ENCODE measurements at places on chromosomes 6 and 20. TPM values are rescaled to one million over a fixed set of nuclear protein-coding genes. Genes with fewer than 3 reads are reported as not detected.

Gene AIF1
- not detected for total RNA-seq

Gene FANCE
- 25.8 TPM for total RNA-seq

Gene EDN1
- total RNA-seq = 30.2 TPM

DNA sequence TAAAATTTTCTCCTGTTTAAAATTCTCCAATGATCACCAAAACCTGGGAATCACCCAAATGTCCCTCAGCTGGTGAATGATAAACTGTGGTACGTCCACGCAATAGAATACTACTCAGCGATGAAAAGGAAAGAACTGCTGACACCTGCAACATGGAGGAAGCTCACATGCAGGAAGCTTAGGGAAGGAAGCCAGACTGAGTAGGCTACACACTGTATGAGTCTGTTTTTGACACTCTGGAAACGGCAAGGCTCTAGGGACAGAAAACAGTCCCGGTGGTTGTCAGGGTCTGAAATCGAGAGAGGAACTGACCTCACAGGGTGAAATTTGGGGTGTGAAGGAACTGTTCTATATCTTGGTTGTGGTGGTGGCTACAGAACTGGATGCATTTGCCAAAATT, 25.2 kb upstream of the TLDC2 start:
- no peak for DNase-seq

DNA sequence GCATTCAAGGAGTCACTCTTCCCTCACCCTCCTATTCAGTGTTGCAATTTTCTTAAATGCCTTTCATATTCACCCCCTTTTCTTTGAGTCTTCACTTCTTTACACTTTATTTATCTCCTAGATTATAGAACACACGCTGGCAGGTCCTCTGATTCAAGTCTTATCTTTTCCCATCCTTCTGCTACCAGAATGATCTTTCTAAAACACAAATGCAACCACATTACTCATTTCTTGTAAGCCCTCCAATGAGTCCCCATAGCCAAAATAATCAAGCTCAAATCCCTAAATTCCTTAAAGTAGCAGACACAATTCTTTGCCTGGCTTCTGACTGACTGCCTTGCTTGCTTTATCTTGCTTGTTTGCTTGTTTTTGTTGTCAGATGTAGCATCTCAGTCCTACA, 920.0 kb downstream of the TFAP2A start:
- no peak for DNase-seq

GRCh38 chr20:47397652-47398301, 41.3 kb upstream of the ZMYND8 start:
- DNase-seq = no peak

Gene BPIFA1
- not detected for total RNA-seq

GRCh38 chr6:142294679-142295078, 7.1 kb upstream of the ADGRG6 start:
- DNase-seq = no peak

Gene FOXQ1
- total RNA-seq = 0.63 TPM

Gene CAGE1
- 0.11 TPM for total RNA-seq

GRCh38 chr6:24643920-24644319, 2.1 kb downstream of the KIAA0319 start:
- no peak for DNase-seq

Gene EPM2A
- total RNA-seq = 10.7 TPM
